ENCODE measurements at places on chromosomes 12 and 14.

DNA sequence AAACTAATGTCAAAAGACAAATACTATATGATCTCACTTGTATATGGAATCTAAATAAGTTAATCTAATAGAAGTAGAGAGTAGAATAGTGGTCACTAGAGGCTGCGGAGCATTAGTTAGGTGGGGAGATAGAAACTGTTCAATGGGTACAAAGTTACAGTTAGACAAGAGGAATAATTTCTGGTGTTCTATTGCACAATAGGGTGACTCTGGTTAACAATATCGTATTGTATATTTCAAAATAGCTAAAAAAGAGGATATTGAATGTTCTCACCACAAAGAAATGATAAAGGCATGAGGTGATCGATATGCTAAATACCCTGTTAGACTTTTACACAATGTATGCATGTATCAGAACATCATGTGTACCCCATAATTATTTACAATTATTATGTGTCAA is 42.9 kb downstream of the IGF1 start:
- no peak for DNase-seq

- DNase-seq = no peak
Observed at GRCh38 chr12:22340143-22340542, 5.6 kb upstream of the ST8SIA1 start.

GRCh38 chr12:107605293-107605692 is 80.3 kb upstream of the PWP1 start:
- no peak for DNase-seq

DNA sequence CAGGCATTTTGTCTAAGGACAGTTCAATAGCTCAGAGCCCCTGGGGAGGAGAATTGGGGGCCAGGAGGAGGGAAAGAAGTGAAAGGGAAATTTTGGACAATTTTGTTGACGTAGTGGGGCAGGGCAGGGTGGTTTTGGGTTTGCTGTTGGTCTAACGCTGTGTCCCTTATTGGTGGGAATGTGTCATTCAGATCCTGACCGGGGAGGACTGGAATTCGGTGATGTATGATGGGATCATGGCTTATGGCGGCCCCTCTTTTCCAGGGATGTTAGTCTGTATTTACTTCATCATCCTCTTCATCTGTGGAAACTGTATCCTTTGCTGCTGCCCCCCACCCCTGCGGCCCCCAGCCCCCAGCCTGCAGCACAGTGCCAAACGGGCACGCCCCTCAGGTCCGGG is 212.1 kb upstream of the FKBP4 start:
- no peak for DNase-seq

- DNase-seq = no peak
Observed at GRCh38 chr14:100816286-100816949, 9.5 kb upstream of the MEG3 start.

GRCh38 chr12:93918900-93919299 is 229.5 kb upstream of the PLXNC1 start:
- DNase-seq = no peak
